Cardiac septum (tissue), 1 donor: ENCODE measurements at places on chromosomes 7 and 10. TPM values are rescaled to one million over a fixed set of nuclear protein-coding genes. Genes with fewer than 3 reads are reported as not detected.

Gene PRKCQ
- total RNA-seq = 0.24 TPM

Gene CYCS
- total RNA-seq = 494 TPM

Gene PILRA
- 2.3 TPM for total RNA-seq

Gene SPDYE2B
- total RNA-seq = not detected

Gene PKD2L1
- total RNA-seq = not detected

Gene HMX3
- total RNA-seq = not detected

Gene CNPY1
- total RNA-seq = not detected

Gene SLC13A1
- not detected for total RNA-seq

Gene PLEKHS1
- total RNA-seq = not detected

Gene ITGA8
- 2.5 TPM for total RNA-seq

Gene LRRD1
- total RNA-seq = 0.43 TPM

Gene STEAP1B
- 0.92 TPM for total RNA-seq
